Femur (tissue), 1 donor: ENCODE measurements at places on chromosomes 13 and 19.

DNA sequence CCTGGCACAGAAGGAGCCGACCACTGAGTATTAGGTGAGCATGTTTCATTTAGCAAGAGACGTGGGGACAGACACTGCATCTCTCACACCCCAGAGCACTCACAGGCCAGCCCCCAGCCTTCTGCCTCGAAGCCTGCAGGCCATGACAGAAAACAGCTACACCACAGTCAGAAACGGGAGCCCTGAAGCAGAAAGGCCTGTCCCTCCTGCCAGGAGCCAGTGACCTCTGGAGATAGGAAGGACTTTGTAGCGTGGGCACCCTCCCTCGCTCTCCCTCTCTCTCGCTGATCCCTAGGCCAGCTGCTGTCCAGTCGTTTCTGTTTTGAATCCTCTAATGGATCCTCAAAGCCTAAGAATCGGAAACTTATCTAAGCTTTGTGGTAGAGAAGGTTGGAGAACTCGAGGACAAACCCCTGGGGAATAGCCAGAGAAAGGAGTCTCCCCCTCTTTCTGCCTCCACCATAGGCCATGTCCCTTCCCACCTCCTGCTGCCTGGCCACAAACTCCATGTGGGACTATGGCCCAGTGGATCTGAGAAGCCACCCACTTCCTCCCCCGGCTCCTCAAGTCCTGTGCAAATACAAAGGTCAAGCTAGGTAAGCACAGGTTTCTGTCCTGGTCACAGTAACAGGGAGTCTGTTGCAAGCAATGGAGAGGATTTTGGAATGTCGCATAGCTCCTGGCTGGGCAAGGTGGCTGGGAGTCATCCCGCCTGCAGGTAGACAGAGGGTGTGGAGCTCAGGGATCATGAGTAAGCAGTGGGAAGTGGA is 95.1 kb downstream of the NUFIP1 start:
- DNase-seq = no peak

DNA sequence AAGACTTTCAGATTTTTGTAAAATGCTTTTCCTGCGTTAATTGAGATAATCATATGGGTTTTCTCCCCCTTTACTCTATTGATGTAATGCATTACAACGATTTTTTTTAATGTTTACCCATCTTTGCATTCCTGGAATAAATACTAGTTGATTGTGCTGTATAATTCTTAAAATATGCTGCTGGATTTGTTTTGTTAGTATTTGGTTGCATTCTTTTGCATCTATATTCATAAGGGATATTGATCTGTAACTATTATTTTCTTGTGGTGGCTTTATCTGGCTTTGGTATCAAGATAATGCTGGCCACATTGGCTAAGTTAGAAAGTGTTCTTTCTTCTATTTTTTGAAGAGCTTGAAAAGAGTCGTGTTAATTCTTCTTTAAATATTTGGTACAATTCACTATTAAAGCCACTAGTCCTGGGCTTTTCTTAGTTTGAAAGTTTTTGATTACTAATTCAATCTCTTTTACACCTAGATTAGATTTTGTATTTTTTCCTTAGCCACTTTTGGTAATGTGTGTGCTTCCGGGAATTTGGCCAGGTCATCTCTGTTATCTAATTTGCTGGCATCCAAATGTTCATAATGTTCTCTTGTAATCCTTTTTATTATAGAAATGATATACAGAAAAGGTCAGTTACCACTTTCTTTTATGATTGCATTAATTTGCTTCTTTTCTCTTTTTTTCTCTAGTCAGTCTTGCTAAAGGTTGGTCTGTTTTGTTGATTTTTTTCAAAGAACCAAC is 29.8 kb downstream of the KL start:
- DNase-seq = no peak

- no peak for DNase-seq
Observed at GRCh38 chr19:44777715-44778347, at the start of gene CBLC. CBLC (plus strand) TSS chr19:44777890; CDS start chr19:44777932, 42 bp downstream.

DNA sequence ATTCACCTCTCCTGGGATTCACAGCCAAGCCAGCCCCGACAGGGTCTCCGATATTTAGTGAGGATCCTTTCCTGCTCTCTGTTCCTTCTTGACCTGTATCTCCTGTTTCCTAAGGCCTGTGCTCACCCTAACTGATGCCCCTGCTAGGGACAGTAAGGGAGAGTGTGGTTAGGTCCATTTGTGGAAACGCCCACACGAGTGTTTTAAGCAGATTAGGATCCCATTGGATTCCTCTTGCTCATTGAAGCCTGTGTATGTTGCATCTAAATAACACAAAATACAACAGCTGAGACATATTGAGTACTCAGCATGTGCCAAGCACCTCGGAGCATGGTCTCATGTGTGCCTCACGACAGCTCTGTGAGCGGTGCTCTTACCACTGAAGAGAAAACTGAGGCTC is 64.9 kb downstream of the EFNB2 start:
- no peak for DNase-seq

- DNase-seq = no peak
Observed at GRCh38 chr13:29067306-29067945, 247.3 kb downstream of the MTUS2 start.

- DNase-seq = no peak
Observed at GRCh38 chr13:74774264-74774663, 640.1 kb upstream of the KLF12 start.

DNA sequence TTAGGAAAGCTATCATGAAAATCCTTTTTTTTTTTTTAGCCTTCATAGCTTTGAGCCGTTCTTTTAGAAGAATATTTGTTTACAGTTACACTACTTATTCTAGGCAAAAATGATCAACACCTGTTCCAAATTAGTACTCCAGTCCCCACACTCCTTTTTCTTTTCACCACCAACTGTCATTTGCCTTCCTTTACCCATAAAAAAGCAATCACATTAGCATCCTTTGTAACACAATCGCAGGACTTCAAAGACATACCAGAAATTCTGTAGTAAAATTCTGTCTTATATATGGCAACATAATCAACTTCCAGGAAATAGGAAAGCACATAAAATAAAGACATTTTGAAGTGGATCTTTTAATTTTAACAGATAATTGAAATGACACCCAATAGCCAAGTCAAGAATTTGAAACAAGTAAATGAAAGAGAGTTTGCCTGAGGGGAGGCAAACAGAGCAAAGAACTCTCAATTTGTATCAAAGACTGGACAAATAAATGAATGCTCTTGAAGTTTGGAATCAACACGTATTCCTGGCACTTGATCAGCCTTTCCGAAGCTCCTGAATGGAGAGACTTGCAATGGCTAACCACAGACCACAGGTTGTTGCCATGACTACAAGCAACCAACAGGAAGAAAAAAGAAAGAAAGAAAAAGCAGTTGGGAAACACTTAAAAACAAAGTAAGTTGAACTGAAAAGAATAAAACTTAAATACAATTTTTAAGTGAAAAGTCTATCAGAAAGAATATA is 206.8 kb downstream of the PCDH9 start:
- DNase-seq = peak; percentile 57

GRCh38 chr13:100301418-100301817 is 212.5 kb downstream of the PCCA start:
- DNase-seq = no peak

DNA sequence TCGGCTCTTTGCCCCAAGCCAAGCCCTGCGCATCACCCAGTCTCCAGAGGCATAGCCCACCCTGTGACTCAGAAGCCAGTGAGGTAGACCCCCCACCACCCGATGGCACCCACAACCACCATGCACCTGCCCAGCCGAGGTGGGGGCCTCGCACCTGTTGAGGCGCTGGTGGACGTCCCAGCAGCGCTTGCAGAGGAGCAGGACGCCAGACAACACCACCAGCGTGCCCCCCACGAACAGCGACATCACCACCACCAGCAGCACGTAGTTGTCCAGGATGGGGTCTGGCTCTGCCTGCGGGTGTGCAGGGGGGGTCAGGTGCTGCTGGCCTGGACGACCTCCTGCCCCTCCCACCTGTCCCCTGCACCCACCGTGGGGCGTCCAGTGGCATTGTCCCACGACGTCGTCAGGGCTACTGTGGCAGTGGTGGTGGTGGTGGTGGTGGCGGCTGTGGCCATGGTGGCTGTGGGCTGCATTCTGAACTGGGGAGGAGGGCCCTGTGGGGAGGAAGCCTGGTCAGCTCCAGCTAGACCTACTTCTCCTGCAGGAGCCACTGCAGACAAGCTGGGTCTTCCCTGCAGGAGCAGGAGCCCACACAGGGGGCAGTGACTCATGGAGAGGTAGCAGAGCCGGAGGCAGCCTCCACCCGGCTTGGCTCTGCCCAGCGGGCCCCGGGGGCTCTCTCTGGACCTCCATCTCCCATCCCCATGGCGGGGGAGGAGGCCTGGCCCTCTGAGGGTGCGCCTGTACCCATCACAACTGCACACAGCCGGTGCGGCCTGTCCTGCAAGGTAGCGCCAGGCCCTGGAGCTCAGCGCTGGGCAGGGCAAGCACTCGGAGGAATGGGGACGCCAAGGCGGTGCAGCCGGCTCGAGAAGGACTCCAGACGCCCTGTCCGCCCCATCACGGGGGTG is 1.9 kb downstream of the CBARP start:
- no peak for DNase-seq
